IMR-90 (cell line): ENCODE measurements at places on chromosomes 16 and 17.

- DNase-seq = peak; percentile 25
These were observed 19.7 kb upstream of the LRRC37A3 start for GRCh38 chr17:64938925-64939474.

GRCh38 chr16:19468300-19468699 is 50.6 kb downstream of the TMC5 start:
- DNase-seq = no peak

DNA sequence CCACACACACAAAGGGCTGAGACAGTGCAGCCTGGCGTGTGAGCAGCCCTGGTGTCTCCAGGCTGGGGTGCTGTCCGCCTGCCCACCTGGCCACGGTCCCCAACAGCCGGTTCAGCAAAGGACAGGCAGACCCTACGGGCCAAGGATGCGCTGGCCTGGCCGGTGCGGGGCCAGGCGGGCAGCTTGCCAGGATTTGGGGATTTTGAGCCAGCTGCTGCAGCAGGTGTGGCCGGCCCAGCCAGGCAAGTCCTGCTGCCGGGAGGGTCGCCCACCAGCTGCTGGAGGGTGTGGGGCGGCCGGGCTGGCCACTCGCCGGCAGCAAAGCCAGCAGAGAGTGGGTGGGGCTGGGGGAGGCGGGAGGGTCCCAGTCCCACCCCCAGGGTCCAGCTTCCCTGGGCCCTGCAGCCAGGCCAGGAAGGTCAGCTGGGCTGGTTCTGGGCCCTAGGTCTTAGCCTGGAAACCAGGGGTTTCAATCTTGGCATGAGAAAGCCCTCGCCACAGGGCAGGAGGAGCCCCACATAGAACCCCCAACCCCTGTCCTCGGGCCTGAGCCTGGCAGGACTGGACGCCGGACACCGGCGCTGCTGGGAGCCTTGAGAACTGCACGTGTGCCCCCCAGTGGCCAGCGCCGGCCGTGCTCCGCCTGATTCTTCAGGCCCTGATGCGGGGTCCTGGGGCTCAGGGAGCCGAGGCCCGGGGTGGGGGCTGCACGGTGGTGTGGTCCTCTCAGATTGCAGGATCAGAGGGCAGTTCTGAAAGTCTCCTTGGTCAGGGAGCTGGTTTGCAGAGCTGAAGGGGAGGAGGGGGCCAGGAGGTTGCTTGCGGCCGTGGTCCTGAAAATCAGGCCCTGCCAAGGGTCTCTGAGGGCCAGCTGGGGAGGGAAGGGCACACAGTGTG is 17.6 kb upstream of the SSTR5 start:
- DNase-seq = peak; percentile 29

DNA sequence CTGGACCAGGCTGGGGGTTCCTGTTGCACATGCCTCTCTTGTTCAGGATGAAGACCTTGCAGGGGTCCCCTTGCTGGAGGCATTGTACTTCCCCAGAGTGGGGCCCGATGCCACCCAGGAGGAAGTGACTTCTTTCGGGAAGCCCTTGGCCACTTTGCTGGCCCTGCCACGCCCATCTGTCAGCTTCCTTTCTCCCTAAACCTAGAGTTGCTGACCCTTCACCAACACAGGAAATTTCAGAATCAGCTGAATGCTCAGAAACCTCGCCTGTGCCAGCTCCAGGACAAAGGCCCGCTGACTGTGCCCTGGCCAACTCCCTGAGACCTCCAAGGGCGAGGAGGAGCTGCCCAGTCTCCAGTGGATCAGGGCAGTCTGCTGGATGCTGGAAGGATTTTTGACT is 26.7 kb downstream of the WNT9B start:
- DNase-seq = no peak

- DNase-seq = peak; percentile 76
These were observed 67.4 kb downstream of the SIAH1 start for GRCh38 chr16:48317614-48318315.
